ENCODE measurements at places on chromosomes 7 and 10. TPM values are rescaled to one million over a fixed set of nuclear protein-coding genes. Genes with fewer than 3 reads are reported as not detected.

The STK31 gene
- total RNA-seq = not detected

GRCh38 chr10:68870545-68871104, 30.5 kb upstream of the DDX50 start:
- H3K4me3 ChIP-seq = no peak overlapping the region
- peaks cover 8% of the 10 kb centered on the region for H3K36me3 ChIP-seq
- no peak overlapping the region for H3K27ac ChIP-seq
- H3K4me1 ChIP-seq = peaks cover 28% of the 10 kb centered on the region
- no peak for DNase-seq

- no peaks in the 10 kb centered on the region for H3K36me3 ChIP-seq
- no peak overlapping the region for H3K27ac ChIP-seq
- no peak for DNase-seq
- H3K4me1 ChIP-seq = no peaks in the 10 kb centered on the region
Measured at GRCh38 chr7:148014541-148014940, 576.0 kb upstream of the C7orf33 start.

The TMEM213 gene
- total RNA-seq = not detected

The BMS1 gene
- 21.5 TPM for total RNA-seq

The HGF gene
- 0.71 TPM for total RNA-seq

GRCh38 chr7:94962661-94963060, 55.3 kb downstream of the PPP1R9A start:
- peaks cover 3% of the 10 kb centered on the region for H3K27me3 ChIP-seq
- H3K4me3 ChIP-seq = no peak overlapping the region
- no peaks in the 10 kb centered on the region for H3K36me3 ChIP-seq
- no peaks in the 10 kb centered on the region for H3K4me1 ChIP-seq

DNA sequence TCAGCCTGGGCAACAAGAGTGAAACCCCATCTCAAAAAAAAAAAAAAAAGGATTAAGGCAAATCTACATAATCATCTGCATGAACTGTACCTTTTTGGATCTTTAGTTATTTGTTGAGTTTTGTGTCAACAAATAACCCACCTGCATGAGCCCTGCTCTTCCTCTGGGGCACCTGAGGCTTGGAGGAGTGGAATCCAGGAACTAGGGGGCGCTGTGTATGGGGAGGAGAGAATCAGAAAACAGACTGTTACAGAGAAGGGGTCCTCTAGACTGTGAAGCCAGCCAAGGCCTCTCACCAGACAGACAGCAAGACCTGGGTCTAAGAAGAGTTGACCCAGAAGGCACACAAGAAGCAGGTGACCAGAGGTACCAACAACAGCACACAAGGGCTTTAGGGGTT, 682.8 kb upstream of the NRP1 start:
- DNase-seq = no peak
- H3K27me3 ChIP-seq = peaks cover 18% of the 10 kb centered on the region
- H3K27ac ChIP-seq = no peak overlapping the region
- no peak overlapping the region for H3K4me3 ChIP-seq
- H3K36me3 ChIP-seq = no peaks in the 10 kb centered on the region
- H3K4me1 ChIP-seq = peaks cover 6% of the 10 kb centered on the region

DNA sequence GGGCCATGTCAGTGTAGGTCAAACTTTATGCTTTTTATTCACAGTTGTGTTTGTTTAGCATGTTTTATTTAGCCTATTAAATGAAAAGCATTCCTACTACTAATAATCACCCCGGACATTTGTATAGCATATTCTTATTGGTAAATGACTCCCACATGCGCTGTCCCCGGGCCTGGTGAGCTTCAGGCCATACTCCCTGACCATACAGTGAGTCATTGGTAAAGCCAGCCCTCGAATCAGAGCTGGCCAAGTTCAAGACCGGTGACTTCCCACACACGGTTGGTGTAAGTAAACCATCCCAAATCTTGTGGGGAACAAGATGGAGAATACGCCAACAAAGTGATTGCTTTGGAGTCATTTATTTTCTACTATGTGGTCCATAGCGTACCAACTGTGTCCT, 238.7 kb upstream of the TCF7L2 start:
- peaks cover 16% of the 10 kb centered on the region for H3K36me3 ChIP-seq
- H3K27ac ChIP-seq = peak overlapping the region; percentile 75
- peak; percentile 90 for DNase-seq
- peaks cover 70% of the 10 kb centered on the region for H3K4me1 ChIP-seq
- peak overlapping the region; percentile 61 for H3K4me3 ChIP-seq

- H3K36me3 ChIP-seq = peaks cover 20% of the 10 kb centered on the region
- H3K27me3 ChIP-seq = no peaks in the 10 kb centered on the region
- peaks cover 24% of the 10 kb centered on the region for H3K4me1 ChIP-seq
Measured at GRCh38 chr10:97468162-97468561, 22.2 kb downstream of the ZDHHC16 start.

The EXOC6 gene
- 6.5 TPM for total RNA-seq

GRCh38 chr10:26759008-26759407, 61.5 kb downstream of the PDSS1 start:
- no peak overlapping the region for H3K27ac ChIP-seq
- peaks cover 3% of the 10 kb centered on the region for H3K27me3 ChIP-seq
- no peak for DNase-seq
- H3K4me1 ChIP-seq = peaks cover 9% of the 10 kb centered on the region

GRCh38 chr10:29946953-29947700, 112.3 kb downstream of the JCAD start:
- no peak overlapping the region for H3K27ac ChIP-seq
- no peaks in the 10 kb centered on the region for H3K36me3 ChIP-seq
- peaks cover 38% of the 10 kb centered on the region for H3K4me1 ChIP-seq
- no peak overlapping the region for H3K4me3 ChIP-seq

The PON1 gene
- not detected for total RNA-seq

The UPF2 gene
- 18.6 TPM for total RNA-seq

The FMC1 gene
- 12.8 TPM for total RNA-seq

DNA sequence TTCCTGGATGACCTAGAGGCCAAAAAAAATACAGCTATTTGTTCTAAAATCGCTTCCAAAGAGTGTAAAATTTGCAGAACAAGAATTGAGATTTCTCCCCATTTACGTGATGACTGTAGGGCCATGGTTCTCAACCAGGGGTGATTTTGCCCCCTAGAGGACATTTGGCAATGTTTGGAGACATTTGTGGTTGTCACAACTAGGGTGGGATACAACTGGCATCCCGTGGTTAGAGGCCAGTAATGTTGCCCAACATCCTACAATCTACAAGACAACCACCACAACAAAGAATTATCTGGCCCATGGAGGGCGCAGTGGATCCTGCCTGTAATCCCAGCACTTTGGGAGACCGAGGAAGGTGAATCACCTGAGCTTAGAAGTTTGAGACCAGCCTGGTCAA, 22.8 kb upstream of the MALSU1 start:
- H3K27me3 ChIP-seq = no peaks in the 10 kb centered on the region
- H3K36me3 ChIP-seq = no peaks in the 10 kb centered on the region
- DNase-seq = no peak
- no peak overlapping the region for H3K27ac ChIP-seq
- peaks cover 11% of the 10 kb centered on the region for H3K4me1 ChIP-seq

DNA sequence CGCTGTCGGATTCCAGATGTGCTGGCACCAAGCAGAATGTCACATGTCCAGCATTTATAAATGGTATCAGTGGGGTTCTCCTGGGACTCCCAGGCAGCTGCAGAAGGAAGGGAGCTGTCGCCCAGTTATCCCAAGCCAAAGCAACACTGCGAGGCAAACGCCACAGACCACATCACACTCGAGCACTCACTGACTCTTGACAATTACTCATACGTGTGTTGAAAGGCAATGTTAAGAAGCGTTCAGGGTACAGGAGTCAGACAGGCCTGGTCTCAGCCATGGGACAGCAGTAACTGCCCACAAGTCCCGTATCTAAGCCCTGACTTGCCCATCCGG, 113.4 kb downstream of the DIP2C start:
- no peak for DNase-seq
- H3K36me3 ChIP-seq = peaks cover 12% of the 10 kb centered on the region
- no peaks in the 10 kb centered on the region for H3K27me3 ChIP-seq
- peaks cover 27% of the 10 kb centered on the region for H3K4me1 ChIP-seq
- no peak overlapping the region for H3K27ac ChIP-seq
- no peak overlapping the region for H3K4me3 ChIP-seq

- no peaks in the 10 kb centered on the region for H3K36me3 ChIP-seq
- DNase-seq = no peak
- no peak overlapping the region for H3K4me3 ChIP-seq
- peaks cover 13% of the 10 kb centered on the region for H3K27me3 ChIP-seq
- no peak overlapping the region for H3K27ac ChIP-seq
Measured at GRCh38 chr10:33566001-33566400, 231.5 kb upstream of the NRP1 start.

GRCh38 chr7:19988860-19989259, 215.4 kb upstream of the TMEM196 start:
- H3K27me3 ChIP-seq = no peaks in the 10 kb centered on the region
- no peaks in the 10 kb centered on the region for H3K4me1 ChIP-seq
- H3K4me3 ChIP-seq = no peak overlapping the region
- H3K27ac ChIP-seq = no peak overlapping the region
- H3K36me3 ChIP-seq = no peaks in the 10 kb centered on the region
- DNase-seq = no peak

GRCh38 chr7:82528577-82529310, 85.2 kb upstream of the CACNA2D1 start:
- H3K4me1 ChIP-seq = peaks cover 33% of the 10 kb centered on the region
- no peaks in the 10 kb centered on the region for H3K36me3 ChIP-seq
- DNase-seq = no peak
- no peak overlapping the region for H3K4me3 ChIP-seq
- no peak overlapping the region for H3K27ac ChIP-seq

DNA sequence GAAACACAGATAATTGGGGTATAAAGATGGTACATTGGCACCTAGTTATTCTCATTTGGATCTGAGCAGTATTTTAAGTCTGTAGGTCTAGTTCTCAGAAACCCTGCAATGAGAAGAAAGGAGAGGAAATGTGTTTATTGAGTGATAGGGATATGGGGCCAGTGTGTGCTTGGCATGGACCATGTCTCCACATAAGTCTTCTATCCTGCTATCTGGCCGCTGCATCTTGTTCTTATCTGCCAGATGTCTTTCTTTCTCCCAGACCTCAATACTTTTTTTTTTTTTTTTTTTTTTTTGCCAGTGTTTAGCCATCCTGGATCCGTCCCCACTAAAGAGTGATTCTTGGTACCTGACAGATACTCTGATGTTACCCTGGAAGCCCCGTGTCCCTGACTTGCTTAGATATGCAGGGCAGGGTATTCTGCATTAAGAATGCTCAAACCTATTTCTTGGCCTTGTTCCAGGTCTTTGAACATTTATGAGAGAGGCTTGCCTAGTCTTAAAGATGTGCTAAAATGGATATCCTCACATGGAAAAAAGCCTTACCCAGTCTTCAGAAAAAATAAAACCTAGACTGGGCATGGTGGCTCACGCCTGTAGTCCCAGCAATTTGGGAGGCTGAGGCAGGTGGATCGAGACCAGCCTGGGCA, 10.0 kb downstream of the MTURN start:
- H3K4me3 ChIP-seq = no peak overlapping the region
- H3K4me1 ChIP-seq = peaks cover 25% of the 10 kb centered on the region
- H3K27ac ChIP-seq = no peak overlapping the region
- no peaks in the 10 kb centered on the region for H3K36me3 ChIP-seq
- H3K27me3 ChIP-seq = no peaks in the 10 kb centered on the region
- DNase-seq = no peak

The ACBD5 gene
- total RNA-seq = 26.2 TPM

DNA sequence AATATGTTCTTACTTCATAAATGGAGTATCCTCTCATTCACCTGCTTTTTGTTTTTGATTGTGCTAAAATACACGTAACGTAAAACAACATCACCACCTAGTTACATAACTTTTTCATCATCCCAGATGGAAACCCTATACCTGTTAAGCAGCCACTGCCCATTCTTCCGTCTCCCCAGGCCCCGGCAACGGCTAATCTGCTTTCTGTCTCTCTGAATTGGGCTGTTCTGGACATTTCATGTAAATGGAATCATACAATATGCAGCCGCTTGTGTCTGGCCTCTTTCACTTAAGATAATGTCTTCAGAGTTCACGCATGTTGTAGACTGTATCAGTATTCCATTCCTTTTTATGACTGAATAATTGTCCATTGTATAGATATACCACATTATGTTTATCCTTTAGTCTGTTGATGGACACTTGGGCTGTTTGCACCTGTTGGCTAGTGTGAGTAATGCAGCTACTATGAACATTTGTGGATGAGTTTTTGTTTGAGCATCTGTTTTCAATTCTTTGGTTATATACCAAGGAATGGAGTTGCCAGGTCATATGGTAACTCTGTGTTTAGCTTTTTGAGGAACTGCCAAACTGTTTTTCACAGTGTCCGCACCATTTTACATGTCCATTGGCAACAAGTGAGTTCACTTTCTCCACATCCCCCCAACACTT, 14.1 kb upstream of the SUN1 start:
- H3K27ac ChIP-seq = peak overlapping the region; percentile 91
- peaks cover 5% of the 10 kb centered on the region for H3K27me3 ChIP-seq
- peaks cover 68% of the 10 kb centered on the region for H3K4me1 ChIP-seq
- H3K36me3 ChIP-seq = peaks cover 43% of the 10 kb centered on the region
- peak overlapping the region; percentile 94 for H3K4me3 ChIP-seq
- DNase-seq = peak; percentile 70

- DNase-seq = peak; percentile 93
- H3K27ac ChIP-seq = peak overlapping the region; percentile 57
- H3K4me1 ChIP-seq = peaks cover 63% of the 10 kb centered on the region
- H3K27me3 ChIP-seq = peaks cover 13% of the 10 kb centered on the region
Measured at GRCh38 chr7:30804078-30804661, 33.0 kb downstream of the MINDY4 start.

GRCh38 chr7:155509359-155509724, 37.0 kb downstream of the CNPY1 start:
- H3K4me1 ChIP-seq = no peaks in the 10 kb centered on the region
- H3K4me3 ChIP-seq = no peak overlapping the region
- H3K27ac ChIP-seq = no peak overlapping the region
- no peaks in the 10 kb centered on the region for H3K36me3 ChIP-seq
- no peak for DNase-seq
- H3K27me3 ChIP-seq = peaks cover 34% of the 10 kb centered on the region

DNA sequence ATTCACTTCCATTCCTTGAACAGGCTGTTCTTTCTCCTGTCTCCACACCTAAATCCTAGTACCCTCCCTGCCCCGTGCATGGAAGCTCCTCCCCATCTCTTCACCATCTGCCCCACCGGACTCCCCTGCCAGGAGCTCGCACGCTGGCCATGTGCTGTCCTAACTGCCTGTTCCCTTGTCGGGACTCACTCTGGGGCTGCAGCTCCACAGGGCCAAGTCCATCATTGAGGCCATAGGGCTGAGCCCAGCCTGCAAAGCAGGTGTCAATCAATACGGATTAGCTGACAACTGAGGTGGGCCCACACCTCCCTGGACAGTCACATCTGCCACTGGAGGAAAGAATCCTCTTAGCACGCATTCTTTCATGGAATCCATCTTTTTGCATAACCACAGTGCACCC, 41.4 kb upstream of the DMBT1 start:
- no peak for DNase-seq
- peaks cover 27% of the 10 kb centered on the region for H3K4me1 ChIP-seq
- H3K36me3 ChIP-seq = peaks cover 6% of the 10 kb centered on the region
- peaks cover 7% of the 10 kb centered on the region for H3K27me3 ChIP-seq
- no peak overlapping the region for H3K27ac ChIP-seq

GRCh38 chr7:44573464-44574286, at the start of gene DDX56:
TSS of gene DDX56 (minus strand) at chr7:44573908. CDS start at chr7:44573895, 13 bp downstream.
- no peaks in the 10 kb centered on the region for H3K27me3 ChIP-seq
- peak within 1 kb of the TSS; percentile 95 for H3K27ac ChIP-seq
- peak; percentile 90 for DNase-seq
- H3K4me1 ChIP-seq = peaks cover 32% of the 10 kb centered on the region

GRCh38 chr10:96505150-96506136, 8.3 kb downstream of the TLL2 start:
- no peak for DNase-seq
- H3K27ac ChIP-seq = no peak overlapping the region
- no peak overlapping the region for H3K4me3 ChIP-seq
- no peaks in the 10 kb centered on the region for H3K36me3 ChIP-seq
- peaks cover 19% of the 10 kb centered on the region for H3K4me1 ChIP-seq
- H3K27me3 ChIP-seq = peaks cover 12% of the 10 kb centered on the region

Measured in HFFc6 (cell line).